ENCODE measurements at places on chromosomes 16 and 17. TPM values are rescaled to one million over a fixed set of nuclear protein-coding genes. Genes with fewer than 3 reads are reported as not detected.

- H3K27me3 ChIP-seq = no peaks in the 10 kb centered on the region
- H3K4me1 ChIP-seq = peaks cover 26% of the 10 kb centered on the region
- H3K4me3 ChIP-seq = peak overlapping the region; percentile 87
- H3K27ac ChIP-seq = peak overlapping the region; percentile 72
Observed at GRCh38 chr16:3458278-3458851, 14.9 kb downstream of the NAA60 start.

DNA sequence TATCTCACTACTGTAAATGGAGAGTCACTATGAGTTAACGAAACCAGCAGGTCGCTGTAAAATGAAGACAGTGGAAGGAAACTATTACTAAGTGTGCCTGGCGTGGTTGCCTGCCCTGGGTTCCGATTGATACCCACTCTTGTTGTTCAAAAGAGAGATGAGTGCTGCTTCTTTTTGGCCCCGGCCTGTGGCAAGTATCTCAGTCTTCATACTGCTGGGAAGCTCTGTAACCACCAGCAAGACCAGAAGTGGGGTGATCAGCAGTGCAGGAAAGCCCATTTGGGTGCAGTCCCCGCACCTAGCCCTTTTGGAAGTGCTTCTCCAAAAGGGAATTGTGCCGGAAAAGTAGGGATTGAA is 104.5 kb downstream of the SNX29 start:
- H3K36me3 ChIP-seq = no peaks in the 10 kb centered on the region
- DNase-seq = no peak
- H3K27me3 ChIP-seq = no peaks in the 10 kb centered on the region
- peak overlapping the region; percentile 86 for H3K27ac ChIP-seq
- H3K4me3 ChIP-seq = peak overlapping the region; percentile 40

- H3K27me3 ChIP-seq = no peaks in the 10 kb centered on the region
- H3K4me3 ChIP-seq = no peak overlapping the region
- DNase-seq = no peak
- H3K4me1 ChIP-seq = no peaks in the 10 kb centered on the region
- H3K27ac ChIP-seq = no peak overlapping the region
Observed at GRCh38 chr16:12958366-12958765, 57.0 kb downstream of the SHISA9 start.

- no peaks in the 10 kb centered on the region for H3K27me3 ChIP-seq
- DNase-seq = no peak
- no peak overlapping the region for H3K4me3 ChIP-seq
- H3K4me1 ChIP-seq = peaks cover 4% of the 10 kb centered on the region
Observed at GRCh38 chr17:8875957-8876356, 8.5 kb upstream of the PIK3R6 start.

Gene PRSS22
- total RNA-seq = 2.6 TPM

Gene NRN1L
- total RNA-seq = 5.3 TPM

Gene ITGAX
- 1.4 TPM for total RNA-seq

Gene SULT1A3
- 25.8 TPM for total RNA-seq

Measured in T-cell (primary cell).